ENCODE measurements at places on chromosomes 4 and X.
A peak's percentile ranks its signal among the peaks of the same experiment; 100 is the strongest.

GRCh38 chrX:67104982-67105757 is 438.7 kb upstream of the AR start:
- no peak for DNase-seq

DNA sequence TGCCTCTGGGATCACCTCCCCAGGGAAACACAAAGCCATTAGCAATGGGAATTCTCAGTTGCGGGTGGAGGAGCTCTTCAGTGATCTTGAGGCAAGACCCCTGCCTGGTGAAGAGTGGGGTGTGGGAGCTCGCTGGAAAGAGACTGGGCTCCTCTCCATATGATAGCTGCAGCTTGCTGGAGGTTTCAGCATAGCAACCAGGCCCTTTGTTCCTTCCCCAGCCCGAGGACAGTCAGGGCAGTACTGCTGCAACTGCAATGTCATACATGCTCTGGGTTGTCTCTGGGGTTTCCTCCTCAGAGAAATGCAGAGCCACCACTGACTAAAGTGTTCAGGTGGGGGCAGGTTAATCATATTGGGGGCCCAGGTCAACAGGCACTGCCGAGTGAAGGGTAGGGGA is 81.3 kb downstream of the ARHGAP24 start:
- no peak for DNase-seq

DNA sequence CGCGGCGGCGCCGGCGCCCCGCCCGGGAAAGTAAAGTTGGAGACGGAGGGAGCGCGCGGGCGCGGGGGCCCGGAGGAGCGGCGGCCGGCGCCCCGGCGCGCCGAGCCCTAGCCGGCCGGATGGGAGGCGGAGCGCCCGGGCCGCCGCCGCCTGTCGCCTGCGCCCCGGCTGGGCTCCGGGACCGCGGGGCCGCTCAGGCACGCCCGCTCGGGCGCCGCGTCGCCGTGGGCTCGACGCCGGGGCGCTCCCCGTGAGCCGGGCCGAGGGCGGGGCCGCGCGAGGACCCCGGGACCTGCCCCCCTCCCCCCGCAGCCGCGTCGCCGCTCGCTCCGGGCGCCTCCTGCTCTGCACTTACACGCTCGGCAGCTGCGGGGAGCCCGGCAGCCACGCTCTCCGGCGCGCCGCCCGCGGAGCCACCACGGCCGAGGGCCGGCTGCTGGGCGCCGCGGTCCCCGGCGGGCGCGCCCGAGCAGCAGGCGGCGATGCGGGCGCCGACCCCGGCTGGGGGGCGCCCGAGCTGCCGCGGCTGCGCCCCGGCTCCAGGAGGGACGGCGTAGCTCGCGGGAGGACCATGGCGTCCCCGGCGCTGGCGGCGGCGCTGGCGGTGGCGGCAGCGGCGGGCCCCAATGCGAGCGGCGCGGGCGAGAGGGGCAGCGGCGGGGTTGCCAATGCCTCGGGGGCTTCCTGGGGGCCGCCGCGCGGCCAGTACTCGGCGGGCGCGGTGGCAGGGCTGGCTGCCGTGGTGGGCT is at the start of gene ADRA2C:
Gene ADRA2C (plus strand): TSS at position 350 of the 749 bp plus-strand sequence. CDS start 222 bp downstream, at position 572.
- peak; percentile 10 for DNase-seq

DNA sequence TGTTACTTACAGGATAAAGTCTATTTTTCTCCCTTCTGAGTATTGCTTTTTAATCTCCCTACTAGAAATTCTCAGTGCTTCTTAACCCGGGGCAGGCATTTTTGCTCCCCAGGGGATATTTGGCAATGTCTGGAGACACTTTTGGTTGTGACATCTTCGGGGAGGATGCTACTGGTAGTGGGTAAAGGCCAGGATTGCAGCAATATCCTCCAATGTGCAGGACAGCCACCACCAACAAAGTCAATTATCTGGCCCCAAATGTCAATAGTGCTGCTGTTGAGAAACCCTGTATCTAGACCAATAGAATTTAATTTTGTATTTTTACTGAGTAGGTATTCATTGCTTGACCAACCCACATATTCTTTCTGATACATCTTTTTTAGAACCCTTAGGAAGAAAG is 669.5 kb upstream of the MAGEB2 start:
- DNase-seq = no peak

DNA sequence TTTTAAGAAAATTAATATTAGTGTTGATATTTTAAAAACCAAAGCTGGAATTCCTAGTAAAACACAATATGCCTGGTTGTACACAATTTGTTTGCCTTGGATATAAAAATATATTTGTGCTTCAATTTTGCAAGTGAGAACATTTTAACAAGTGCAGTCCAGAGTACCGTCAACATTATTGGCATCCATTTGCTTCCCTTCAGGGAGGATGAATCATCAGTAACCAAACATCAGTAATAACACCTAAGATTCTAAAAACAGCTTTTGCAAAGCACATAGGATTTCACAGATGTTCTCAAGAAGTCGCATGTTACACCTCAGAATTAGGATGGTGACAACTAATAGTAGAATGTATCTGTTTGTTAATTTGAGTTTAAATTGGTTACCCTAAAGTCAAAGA is 262.6 kb upstream of the BMP3 start:
- DNase-seq = no peak

DNA sequence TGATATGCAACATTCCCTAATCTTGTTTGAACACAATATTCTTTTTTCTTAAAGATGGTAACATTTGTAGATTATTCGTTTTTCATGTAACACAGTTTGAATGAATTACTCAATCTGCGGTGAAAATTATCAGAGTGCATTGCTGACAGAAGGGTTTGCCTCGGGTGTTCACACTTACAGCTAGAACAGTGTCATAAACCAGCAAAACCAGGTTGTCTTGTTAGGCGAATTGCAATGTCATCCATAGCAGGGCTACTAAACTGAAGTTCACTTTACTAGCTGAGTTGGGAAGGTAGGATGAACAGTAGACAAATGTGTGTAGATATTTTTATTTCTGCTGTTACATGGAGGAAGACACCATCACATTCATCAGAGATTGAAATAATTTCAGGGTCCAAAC is 98.9 kb downstream of the SLC39A8 start:
- no peak for DNase-seq

DNA sequence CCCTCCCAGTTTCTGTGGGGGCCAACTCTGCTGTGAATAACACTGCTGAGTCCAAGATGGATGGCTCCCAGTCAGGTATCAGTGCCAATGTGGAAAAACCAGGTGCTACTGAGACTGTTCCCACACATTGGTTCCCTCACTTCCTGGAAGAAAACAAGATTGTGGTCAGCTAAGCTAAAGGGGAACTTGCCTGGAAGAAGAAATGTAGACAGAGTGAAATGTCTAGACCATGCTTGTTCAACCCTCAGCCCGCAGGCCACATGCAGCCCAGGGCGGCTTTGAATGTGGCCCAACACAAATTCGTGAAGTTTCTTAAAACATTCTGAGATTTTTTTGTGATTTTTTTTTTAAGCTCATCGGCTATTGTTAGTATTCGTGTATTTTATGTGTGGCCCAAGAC is 28.6 kb upstream of the UTP14A start:
- no peak for DNase-seq

DNA sequence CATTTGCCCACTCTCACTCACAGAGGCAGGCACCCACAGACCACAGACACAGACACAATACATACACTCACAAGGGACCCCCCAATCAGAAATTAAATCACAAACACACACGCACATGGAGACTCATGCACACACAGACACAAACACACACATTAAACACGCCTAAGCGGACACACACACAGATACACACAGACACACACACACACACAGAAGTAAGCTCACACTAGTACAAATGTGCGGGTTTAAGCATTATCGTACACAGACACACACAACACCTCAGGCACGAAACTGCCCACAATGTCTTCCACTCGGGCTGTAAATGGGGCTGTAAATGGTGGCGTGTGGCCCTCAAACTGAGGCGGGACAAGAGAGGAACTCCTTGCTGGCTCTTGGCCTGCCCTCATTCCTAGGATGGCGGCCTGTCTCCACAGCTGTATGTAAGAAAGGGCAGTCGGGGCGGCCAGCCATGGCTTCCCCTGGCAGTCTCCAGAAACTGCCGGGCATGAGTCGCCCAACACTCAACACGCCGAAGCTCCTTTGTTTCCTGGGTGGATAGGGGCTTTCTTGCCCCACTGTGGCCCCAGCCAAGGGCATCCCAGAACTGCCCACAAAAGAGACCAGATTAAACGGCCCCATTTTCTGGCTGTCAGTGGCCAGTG is 53.9 kb downstream of the NBDY start:
- DNase-seq = no peak

- DNase-seq = no peak
Measured at GRCh38 chr4:6710282-6710681, 617 bp upstream of the MRFAP1L1 start.

GRCh38 chr4:129929052-129929451 is 833.1 kb downstream of the C4orf33 start:
- no peak for DNase-seq

GRCh38 chrX:52852110-52852860 is 15.6 kb downstream of the XAGE3 start:
- DNase-seq = no peak

DNA sequence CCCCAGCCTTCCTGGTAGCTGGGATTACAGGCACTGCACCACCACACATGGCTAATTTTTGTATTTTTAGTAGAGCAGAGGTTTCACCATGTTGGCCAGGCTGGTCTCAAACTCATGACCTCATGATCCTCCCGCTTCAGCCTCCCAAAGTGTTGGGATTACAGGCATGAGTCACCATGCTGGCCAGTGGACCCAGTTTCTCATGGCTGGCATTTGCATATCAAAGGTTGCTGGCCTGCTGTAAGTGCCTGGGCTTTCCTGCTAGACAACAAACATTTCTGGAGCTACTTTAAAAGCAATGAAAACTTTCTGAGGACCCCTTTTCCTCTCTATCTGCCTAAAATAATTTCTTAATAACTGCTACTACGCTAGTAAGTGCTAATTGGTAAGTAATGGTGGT is 228.2 kb downstream of the PCDH10 start:
- no peak for DNase-seq

DNA sequence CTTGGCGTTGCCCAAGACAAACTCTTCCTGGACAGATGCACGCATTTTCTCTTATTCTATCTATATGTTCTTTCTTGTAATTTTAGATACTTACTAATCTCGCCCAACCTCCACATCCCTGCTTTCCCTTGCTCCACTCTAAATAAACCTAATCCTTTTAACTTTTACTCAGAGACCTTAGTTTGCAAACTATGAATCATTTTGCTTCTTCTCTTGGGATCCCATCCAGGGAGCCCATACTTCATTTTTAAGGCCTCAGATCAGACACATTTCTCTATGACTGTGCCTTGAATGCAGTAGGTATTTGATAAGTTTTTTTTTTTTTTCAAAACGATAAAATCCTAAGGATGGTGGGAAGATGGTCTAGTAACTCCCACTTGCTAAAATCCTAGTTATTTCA is 353.8 kb upstream of the HAND2 start:
- DNase-seq = no peak

GRCh38 chrX:37754516-37754915 is 25.3 kb upstream of the CYBB start:
- no peak for DNase-seq

DNA sequence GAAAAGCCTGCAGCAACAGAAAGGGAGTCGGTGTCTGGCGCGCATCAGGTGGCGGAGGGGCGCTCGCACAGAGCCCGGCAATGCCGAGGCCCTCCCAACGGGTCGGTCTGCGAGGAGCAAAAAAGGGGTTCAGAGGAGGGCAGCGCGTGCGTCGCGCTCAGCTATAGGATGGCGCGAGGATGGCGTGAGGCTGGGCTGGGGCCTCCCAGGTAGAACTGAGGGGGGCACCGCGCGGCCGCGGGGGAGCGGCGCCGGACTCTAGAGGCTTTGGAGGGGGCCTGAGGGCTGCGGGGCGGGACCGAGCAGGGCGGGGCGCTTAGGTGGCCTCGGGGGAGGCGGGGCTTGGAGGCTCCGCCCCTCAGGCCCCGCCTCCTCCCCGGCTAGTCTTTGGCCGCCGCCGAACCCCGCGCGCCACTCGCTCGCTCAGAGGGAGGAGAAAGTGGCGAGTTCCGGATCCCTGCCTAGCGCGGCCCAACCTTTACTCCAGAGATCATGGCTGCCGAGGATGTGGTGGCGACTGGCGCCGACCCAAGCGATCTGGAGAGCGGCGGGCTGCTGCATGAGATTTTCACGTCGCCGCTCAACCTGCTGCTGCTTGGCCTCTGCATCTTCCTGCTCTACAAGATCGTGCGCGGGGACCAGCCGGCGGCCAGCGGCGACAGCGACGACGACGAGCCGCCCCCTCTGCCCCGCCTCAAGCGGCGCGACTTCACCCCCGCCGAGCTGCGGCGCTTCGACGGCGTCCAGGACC is at the start of gene PGRMC1:
Gene PGRMC1 (plus strand): TSS at position 414 of the 751 bp plus-strand sequence. CDS start 79 bp downstream, at position 493.
- DNase-seq = peak; percentile 64

- DNase-seq = no peak
Measured at GRCh38 chr4:101596781-101597552, 193.6 kb upstream of the BANK1 start.

DNA sequence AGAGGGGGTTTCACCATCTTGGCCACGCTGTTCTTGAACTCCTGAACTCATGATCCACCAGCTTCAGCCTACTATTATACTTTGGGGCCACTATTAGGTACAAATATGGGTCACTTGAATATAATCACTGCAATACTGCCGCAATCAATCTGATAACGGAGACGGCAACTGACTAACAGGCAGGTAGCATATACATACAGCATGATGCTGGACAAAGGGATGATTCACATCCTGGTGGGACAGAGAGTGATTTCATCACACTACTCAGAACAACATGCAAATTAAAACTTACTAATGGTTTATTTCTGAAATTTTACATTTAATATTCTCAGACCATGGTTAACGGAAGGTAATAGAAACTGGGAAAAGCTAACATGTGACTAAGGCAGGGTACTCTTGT is 10.9 kb downstream of the LRBA start:
- no peak for DNase-seq

DNA sequence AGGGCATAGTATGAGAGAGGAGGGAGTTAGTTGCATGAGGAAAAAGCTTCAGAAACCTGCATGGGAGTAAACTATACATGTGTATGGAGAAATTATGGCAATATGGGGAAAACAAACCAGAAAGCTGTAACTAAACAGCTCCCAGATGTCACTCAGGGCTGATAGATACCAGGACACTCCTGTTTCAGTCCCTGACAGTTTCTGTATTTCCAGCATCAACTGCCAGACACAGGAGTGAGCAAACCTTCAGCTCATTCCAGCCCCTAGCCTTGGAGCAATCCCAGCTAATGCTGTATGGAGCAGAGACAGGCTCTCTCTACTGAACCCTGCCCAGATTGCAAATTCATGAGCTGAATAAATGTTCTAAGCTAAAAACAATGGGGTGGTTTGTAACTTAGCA is 382.9 kb upstream of the MAGEB18 start:
- no peak for DNase-seq

DNA sequence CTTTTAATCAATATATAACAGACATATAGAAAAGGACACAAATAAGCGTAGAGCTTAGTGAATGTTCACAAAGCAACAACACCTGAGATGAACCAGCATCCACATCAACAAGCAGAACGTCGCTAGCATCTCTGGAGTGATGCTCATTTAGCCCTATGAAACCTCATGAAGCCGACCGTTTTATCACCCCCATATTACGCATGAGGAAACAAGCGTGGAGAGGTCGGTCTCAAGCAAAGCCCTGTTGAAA is 524 bp upstream of the RPS3A start:
- no peak for DNase-seq

DNA sequence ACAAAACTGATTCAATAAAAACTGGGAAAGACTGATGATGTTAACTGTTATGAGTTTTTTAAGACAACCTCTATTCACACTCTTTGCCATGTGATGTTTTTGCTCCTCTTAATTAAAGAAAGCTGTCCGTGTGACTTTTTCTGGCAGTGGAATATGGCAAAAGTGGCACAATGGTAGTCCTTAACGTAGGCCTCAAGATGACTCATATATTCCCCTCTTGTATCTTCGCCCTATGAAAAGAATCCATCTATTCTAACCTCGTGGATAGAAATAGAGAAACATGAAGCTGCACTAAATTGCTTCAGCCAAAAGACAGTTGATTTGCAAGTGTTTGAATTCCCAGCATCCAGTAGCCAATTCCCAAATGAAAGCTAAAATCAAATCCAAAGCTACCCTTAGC is 603.8 kb upstream of the PCDH7 start:
- DNase-seq = no peak
